Natural killer cell treated with Interleukin-12 subunit alpha and Interleukin-12 subunit beta and Interleukin-15 and Interleukin-18, amount 100 ng/mL, for 72 hours (primary cell): ENCODE measurements at places on chromosomes 11 and 22. TPM values are rescaled to one million over a fixed set of nuclear protein-coding genes. Genes with fewer than 3 reads are reported as not detected.

MUC5B gene
- not detected for total RNA-seq

GAL gene
- total RNA-seq: 1.1 TPM

NLRX1 gene
- 14.1 TPM for total RNA-seq

C2CD3 gene
- total RNA-seq: 49.1 TPM

ASCL3 gene
- total RNA-seq: not detected

OVOL1 gene
- not detected for total RNA-seq

HBB gene
- total RNA-seq: not detected

MPZL3 gene
- total RNA-seq: 10.8 TPM

BTBD18 gene
- total RNA-seq: not detected

ACR gene
- total RNA-seq: not detected

SLC43A3 gene
- 308 TPM for total RNA-seq

KCNJ1 gene
- total RNA-seq: not detected

OR4A16 gene
- total RNA-seq: not detected

CD82 gene
- 39.3 TPM for total RNA-seq

MMP12 gene
- total RNA-seq: not detected

BIRC2 gene
- 41.4 TPM for total RNA-seq

OR51E2 gene
- total RNA-seq: not detected

ATG13 gene
- total RNA-seq: 96.6 TPM

INPP5J gene
- not detected for total RNA-seq

CHRM4 gene
- 0.81 TPM for total RNA-seq

C11orf65 gene
- 0.31 TPM for total RNA-seq

ASCC2 gene
- 124 TPM for total RNA-seq

DNA sequence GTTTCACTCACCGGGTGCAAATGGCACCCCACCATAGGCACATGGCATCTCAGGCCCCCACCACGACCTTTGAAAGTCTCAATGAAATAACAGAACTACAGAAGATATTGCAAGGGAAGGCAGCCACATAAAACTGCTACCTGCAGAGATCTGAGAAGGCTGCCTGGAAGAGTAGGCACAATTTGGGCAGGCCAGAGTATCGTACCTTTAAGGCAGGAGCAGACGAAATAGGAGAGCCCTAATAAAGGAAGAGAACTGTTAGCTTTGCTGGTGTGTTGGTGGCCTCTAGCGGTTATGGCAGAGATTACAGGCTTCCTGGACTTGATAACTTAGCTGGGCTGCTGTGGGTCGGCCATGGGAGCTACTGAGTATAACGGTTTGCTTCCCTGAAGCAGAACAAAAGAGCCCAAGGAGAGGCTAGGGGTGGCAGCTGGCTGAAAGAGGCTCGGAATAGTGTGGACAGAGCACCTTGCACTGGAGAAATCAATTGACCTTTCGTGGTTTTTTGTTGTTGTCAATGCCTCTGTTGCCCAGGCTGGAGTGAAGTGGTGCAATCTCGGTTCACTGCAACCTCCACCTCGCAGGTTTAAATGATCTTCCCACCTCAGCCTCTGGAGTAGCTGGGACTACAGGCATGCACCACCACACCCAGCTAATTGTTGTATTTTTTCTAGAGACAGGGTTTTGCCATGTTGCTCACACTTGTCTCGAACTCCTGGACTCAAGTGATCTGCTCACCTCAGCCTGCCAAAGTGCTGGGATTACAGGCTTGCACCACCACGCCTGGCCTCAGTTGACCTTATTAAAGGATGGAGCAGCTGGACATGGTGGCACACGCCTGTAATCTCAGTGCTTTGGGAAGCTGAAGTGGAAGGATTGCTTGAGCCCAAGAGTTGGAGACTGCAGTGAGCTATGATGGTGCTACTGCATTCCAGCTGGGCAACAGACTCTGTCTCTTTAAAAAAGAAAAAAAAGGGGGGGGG, 4.8 kb downstream of the SDF2L1 start:
- peak; percentile 75 for DNase-seq

- DNase-seq: no peak
Observed at GRCh38 chr22:20092477-20092854, 12.4 kb downstream of the DGCR8 start.

- DNase-seq: peak; percentile 69
Observed at GRCh38 chr11:61507962-61508861, at the start of gene LRRC10B. TSS of gene LRRC10B (plus strand) at chr11:61508749. CDS start at chr11:61508999, 250 bp downstream.

GRCh38 chr11:111729831-111730311, 36.3 kb downstream of the PPP2R1B start:
- no peak for DNase-seq

- DNase-seq: peak; percentile 81
Observed at GRCh38 chr11:62394825-62395538, 23.9 kb upstream of the SCGB1A1 start.

GRCh38 chr11:1766719-1767398, 3.1 kb upstream of the CTSD start:
- peak; percentile 49 for DNase-seq

GRCh38 chr11:1015826-1016545, 20.5 kb downstream of the MUC6 start:
- no peak for DNase-seq

- no peak for DNase-seq
Observed at GRCh38 chr11:95144313-95145235, 54.9 kb downstream of the ENDOD1 start.

DNA sequence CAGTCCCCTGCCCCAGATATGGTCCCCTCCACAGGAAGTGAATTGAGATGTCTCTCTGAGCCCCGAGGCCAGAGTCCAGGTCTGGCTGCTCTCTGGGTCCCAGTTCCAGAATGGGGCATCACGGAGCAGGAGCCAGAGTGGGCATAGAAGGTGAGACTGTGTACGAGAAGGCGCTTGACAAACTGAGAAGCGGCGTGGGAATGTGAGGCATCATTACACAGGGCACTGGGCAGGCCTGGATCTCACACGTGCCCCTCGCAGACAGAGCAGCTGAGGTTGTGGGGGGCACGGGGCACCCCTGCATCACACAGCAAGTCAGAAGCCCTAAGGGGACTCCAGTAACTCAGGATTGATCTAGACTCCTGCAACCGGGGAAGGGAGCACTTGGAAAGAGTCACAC, 9.2 kb downstream of the STARD10 start:
- DNase-seq: no peak

- no peak for DNase-seq
Observed at GRCh38 chr11:34941688-34942087, 25.3 kb downstream of the PDHX start.

- no peak for DNase-seq
Observed at GRCh38 chr11:9717719-9718118, 53.8 kb downstream of the SWAP70 start.

DNA sequence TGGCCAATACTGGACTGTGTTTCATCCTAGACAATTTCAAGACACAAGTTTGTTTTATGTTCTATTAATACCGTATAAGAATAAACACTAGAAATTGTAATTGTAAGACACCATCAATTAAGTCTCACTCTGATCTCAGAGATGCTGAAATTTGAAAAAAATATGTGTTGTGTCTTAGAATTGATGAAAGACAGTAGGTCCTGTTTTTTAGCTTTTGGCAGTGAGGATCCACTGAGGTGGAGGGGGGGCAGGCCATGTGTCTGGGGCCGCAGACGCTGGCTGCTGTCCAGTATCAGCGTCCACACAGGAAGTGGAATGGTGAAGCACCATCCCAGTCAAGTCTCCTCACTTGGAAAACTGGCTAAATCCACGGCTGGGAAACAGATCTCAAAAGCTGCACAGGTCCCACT, 22.5 kb upstream of the ALG8 start:
- DNase-seq: no peak

- no peak for DNase-seq
Observed at GRCh38 chr22:38067028-38067415, 9.8 kb downstream of the PICK1 start.

GRCh38 chr11:2443881-2444820, at the start of gene TRPM5:
TSS of gene TRPM5 (minus strand) at chr11:2444514. CDS start at chr11:2423036, 21,478 bp downstream.
- DNase-seq: peak; percentile 63

- no peak for DNase-seq
Observed at GRCh38 chr11:119055901-119056300, 1.1 kb downstream of the HYOU1 start.

GRCh38 chr11:129625930-129626329, 189.7 kb upstream of the TMEM45B start:
- no peak for DNase-seq

- no peak for DNase-seq
Observed at GRCh38 chr11:61754534-61755482, 2.4 kb downstream of the MYRF start.

DNA sequence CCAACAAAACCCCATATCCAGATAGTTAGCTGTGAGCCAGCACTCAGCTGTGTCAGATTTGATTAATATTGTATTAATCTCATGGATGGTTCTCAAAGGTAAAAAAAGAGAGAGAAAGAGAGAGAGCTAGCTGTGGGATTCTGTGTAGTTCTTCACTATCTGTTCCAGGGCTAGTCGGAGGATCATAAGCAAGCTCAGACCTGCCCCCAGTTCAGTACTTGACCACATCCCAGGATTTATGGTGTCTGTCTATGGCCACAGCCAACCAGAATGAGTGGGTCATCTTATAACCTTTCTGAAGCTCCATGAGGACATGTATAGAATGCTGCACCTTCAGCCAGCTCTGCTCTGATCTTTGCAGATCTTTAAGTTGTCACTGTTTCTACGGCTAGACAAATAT, 13.5 kb upstream of the B3GNT6 start:
- no peak for DNase-seq

DNA sequence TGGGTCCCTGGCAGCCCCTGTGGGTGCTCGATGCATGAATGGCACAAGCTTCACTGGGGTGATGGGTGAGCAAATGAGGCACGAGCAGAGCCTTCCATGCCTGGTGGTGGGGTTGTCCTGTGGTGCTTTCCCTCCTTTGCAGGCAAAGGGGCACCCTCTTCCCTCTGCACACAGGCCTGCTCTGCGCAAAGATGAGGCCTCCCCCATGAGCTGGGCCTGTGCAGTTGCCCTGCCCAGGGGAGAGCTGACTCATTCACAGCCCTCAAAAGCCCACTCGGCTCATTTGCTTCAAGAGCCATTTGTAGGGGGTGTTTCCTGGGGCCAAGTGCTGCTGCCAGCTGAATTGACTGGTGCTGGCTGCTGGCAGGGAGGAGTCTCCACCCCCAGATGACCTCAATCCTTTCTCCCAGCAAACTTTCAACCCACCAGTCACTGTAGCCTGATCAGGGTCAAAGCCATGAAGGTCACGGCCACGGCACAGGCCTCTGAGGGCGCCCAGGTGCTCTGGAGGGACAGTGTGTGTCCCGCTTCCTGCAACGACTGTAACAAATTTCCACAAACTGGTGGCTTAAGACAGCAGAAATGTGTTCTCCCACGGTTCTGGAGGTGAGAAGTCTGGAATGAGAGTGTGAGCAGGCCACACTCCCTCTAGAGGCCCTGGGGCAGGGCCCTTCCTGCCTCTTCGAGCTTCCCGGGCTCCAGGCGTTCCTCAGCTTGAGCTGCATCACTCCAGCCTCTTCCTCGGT, 48.8 kb upstream of the ANO1 start:
- no peak for DNase-seq

GRCh38 chr11:128852327-128853023, 14.6 kb downstream of the KCNJ1 start:
- DNase-seq: no peak

GRCh38 chr22:32932176-32932575, 126.0 kb downstream of the SYN3 start:
- DNase-seq: no peak

DNA sequence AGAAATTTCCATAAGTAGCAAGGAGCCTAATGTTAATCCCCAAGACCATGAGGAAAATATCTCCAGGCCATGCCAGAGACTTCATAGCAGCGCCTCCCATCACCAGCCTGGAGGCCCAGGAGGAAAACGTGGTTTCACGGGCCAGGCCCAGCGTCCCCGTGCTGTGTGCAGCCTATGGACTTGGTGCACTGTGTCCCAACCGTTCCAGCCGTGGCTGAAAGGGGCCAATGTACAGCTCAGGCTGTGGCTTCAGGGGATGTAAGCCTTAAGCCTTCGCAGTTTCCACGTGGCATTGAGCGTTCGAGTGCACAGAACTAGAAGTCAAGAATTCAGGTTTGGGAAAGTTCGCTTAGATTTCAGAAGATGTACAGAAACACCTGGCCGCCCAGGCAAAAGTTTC, 510.7 kb downstream of the CNTN5 start:
- DNase-seq: no peak

GRCh38 chr11:70072861-70073755, 5.0 kb upstream of the ANO1 start:
- peak; percentile 45 for DNase-seq

- no peak for DNase-seq
Observed at GRCh38 chr22:47022475-47022874, 260.0 kb downstream of the TBC1D22A start.

DNA sequence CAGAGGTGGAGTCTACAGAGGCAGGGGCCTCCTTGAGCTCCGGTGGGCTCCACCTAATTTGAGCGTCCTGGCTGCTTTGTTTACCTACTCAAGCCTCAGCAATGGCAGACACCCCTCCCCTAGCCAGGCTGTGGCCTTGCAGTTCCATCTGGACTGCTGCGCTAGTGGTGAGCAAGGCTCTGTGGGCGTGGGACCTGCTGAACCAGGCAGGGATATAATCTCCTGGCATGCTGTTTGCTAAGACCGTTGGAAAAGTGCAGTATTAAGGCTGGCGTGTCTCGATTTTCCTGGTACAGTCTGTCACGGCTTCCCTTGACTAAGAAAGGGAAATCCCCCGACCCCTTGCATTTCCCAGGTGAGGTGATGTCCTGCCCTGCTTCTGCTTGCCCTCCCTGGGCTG, 77.7 kb downstream of the GDPD4 start:
- no peak for DNase-seq

DNA sequence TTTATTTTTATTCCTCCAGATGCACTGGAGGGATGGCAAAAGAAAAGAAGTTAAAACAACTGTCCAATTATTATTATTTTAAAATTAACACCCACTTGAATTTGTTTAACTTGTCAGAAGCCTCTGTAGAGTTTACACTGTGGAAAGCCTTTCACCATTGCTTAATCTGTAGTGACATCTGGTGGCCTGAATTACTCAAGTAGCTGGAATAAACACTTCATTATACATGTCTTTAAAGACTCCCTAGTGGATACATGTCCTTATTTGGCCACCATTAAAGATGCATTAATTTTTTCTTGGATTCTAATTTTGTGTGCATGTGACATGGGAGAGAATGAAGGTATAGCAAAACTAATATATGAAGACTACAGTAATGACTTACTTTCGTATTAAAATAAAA, 1496.5 kb downstream of the FAM181B start:
- DNase-seq: no peak

- DNase-seq: no peak
Observed at GRCh38 chr11:34508524-34508923, 5.1 kb downstream of the ELF5 start.

DNA sequence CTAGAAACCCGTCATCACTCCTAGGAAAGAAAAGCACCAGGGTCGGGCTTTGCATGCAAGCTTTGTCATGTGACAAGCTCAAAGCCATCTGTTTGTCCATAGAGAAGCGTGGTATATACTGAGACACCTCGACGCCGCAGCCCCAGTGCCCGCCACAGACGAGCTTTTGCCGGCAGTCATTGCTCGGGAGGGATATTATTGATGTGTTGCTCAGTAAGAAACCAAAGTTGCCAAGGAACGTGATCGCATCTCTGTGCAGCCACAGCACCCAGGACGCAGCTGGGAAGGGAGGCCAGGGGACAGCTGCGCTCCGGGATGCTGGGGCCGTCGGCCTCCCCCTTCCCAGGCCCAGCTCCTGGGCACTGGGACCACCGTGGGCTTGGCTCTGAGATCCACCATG, 89.5 kb upstream of the KCNQ1OT1 start:
- DNase-seq: peak; percentile 48
